Stimulated activated CD4-positive, alpha-beta T cell treated with anti-CD3 and anti-CD28 coated beads, Interleukin-4, amount 100 ng/mL, for 4 hours (primary cell): ENCODE measurements at places on chromosomes 7 and 10.

DNA sequence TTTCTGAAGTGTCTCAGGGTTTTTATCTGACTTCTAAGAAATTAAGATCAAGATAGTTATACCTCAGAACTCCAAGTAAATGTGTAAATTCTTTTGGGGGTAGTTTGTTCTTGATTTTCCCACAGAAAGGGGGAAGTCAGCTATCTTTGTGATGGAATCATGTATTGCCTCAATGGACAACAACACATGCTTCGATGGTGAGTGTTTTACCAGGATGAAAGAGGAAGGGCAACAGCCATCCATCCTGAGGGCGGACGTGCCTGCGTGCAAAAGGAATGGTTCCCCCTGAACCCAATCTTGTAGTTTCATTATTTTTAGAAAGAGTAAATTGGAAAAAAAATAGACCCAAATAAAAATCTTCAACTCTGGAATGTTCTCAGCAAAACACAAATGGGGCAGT lies 67.2 kb upstream of the ZPBP start:
- no peak for DNase-seq

DNA sequence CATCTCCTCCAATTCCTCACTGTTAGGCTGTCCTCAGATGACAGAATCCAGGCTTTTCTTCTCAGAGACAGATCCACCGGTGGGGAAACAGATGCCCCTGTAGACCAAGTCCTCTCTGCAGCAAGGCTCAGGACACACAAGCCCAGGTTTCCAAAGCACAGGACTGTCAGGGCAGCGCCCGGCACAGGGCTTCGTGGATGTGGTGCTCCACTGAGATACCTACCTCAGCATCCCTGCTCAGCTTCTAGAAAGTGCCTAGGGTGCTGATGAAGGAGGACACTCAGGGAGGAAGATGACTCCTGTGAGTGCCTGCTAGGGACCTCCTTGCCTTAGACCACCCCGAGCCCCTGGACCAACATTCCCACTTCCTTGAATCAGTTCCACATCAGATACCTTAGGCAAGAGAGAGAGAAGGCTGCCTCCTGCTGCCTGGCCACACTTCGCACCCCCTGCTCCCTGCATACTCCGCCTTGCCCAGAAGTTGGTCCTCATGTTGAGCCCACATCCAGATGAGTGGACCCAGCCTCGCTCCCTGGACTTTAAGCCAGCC lies 8.9 kb upstream of the RBP3 start:
- DNase-seq = no peak

DNA sequence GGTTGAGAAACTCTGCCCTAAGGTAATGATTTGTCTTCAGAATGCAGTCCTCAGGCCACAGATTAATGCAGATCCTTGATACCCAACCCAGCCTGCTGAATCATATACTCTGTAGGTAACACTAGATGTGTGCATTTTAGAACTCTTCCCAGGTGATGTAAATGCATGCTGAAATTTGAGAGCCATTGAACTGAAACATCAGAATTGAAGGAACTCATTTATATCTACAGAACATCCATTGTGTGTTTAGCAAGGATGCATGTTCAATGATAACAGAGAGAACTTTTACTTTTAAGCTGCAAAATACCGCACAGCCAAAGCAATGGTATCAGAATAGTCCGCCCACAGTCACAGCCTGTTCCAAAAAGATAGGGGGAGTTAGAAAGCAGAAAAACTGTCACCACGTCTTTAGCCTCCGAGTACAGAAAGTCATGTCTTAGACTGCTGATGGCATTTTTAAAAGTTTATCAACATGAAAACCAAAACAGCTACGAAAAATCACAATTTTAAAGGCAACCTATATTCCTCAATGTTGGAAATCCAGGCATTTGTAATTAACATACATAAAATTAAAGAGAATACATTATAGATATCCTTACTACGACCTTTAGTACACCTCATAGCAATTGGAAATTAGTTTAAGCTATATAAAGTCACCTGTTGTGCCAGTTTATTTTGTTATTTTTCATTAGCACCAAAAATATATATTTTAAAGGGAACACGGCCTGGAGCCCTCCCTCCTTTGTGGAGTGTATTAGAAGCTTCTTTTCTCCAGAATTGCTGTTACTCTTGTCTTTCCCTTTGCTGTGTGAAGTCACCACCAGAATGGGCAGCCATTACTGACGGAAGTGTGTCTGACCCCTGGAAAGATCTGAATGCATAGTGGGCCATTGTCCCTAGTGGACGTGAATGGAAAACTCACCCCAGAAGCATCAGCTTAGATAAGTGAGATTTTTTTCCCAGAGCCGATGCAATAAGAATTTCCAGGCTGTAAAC lies 65.8 kb upstream of the PRKAR2B start:
- DNase-seq = no peak

GRCh38 chr10:51685768-51686167 lies 13.6 kb downstream of the CSTF2T start:
- DNase-seq = no peak

- no peak for DNase-seq
Measured at GRCh38 chr10:123635131-123635530, 31.0 kb upstream of the GPR26 start.

DNA sequence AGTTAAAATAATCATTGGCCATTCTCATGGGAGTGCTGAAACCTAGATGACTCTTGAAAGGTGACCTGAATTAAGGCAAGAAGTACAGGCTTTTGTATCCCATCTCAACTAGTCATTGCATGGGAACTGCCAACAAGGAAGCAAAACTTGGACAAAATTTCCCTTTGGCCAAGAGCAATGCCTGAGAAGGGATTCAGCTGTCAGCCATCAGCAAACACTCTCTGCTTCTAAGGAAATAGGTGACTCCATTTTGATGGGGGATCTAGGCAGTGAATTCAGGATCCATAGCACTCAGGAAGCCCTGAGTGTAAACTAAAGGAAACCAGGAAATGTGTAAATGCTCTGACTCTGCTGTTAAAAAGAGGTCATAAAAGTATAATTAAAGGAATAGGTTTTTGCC lies 221.5 kb upstream of the TMEM229A start:
- no peak for DNase-seq

DNA sequence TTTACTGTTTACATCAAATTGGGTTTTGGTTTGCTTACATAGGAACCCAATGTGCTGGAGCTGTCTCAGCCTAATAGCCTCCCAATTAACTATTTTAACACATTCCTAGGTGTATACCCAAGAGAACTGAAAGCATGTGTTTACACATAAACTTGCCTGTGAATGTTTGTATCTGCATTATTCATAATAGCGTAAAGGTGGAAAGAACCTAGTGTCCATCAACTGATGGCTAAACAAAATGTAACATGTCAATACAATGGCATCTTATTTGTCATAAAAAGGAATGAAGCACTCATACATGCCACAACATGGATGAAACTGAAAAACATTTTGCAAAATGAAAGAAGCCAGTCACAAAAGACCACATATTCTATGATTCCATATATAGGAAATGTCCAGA lies 160.6 kb upstream of the EEPD1 start:
- DNase-seq = no peak

DNA sequence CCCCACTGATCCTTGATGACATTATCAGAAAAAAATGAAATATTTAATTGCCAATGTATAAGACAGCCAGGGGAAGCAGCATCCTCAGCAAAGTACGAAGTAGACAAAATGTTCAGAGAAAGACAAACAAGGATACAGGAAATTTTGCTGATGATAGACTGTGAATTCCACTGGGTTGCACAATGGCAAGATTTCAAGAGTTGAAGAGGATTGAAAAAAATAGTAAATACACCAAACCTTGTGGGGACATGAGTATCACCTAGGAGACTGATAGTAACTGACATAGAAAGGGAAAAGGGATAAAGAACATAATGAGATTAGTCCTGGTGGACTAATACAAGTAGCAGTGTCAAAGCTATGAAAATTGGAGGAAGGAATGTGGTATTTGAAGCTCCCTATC lies 16.5 kb downstream of the CNOT4 start:
- DNase-seq = no peak

DNA sequence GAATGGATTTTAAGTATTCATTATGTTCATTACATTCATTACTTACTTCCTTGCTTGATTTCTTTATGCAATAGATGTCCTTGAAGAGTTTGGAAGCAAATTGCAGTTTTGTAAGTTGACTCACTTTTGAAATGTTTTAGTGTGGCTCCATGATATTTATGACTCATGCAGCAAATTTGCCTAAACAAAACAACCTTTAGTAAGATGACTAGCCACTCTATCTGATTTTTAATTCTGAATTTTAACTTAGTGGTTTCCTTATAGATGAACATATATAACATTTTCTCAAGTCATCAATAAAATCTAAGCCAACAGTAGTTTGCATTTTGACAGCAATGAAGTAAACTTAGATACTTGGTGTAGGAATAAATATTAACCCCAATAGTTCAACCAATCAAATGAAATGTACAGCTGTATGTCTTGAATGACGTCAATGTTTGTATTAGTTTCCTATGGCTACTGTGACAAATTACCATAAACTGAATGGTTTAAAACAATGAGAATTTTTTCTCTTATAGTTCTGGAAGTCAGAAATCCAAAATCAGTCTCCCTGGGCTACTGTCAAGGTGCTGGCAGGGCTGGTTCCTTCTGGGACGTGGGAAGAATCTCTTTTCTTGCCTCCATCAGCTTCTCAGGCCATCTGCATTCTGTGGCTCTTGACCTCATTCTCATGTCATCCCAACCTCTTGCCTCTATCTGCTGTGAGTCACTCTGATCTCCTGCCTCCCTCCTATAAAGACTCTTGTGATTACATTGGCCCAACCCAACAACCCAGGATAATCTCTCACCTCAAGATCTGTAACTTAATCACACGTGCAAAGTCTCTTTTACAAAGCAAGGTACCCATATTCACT lies 73.4 kb downstream of the AHR start:
- no peak for DNase-seq

- DNase-seq = no peak
Measured at GRCh38 chr10:23367896-23368595, 23.4 kb upstream of the C10orf67 start.

- no peak for DNase-seq
Measured at GRCh38 chr7:85457911-85458310, 271.1 kb upstream of the SEMA3D start.

DNA sequence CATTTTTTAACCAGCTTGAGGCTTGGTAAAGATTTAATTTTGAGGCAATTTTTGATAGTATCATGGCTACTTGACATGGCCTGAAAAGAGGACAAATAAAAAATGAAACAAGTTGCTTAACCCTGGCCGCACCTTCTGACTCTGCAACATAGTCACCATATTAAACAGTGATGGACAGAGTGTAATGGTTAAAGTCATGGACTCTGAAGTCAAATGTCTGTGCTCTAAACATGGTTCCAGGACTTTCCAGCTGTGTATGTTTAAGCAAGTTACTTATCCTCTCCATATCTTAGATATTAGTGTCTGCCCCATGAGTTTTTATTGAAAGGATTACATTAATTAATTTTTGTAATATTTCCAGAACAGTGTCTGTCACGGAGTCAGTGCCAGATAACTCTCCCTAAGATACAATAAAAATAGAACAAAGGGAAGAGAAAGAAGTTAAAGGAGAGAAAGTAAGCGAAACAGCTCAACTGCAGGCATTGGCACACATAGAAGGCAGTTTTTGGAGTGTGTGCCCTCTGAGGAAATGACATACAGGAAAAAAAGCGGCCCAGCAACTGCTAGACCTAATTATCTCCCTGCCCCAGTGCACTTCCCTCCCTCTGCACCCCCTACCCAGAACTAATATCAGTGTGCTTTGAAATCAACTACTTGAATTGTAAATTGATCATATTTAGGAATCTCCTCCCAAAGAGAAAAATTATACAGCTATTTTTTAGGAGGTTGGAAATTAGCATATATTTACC lies 65.3 kb downstream of the MACC1 start:
- DNase-seq = no peak

DNA sequence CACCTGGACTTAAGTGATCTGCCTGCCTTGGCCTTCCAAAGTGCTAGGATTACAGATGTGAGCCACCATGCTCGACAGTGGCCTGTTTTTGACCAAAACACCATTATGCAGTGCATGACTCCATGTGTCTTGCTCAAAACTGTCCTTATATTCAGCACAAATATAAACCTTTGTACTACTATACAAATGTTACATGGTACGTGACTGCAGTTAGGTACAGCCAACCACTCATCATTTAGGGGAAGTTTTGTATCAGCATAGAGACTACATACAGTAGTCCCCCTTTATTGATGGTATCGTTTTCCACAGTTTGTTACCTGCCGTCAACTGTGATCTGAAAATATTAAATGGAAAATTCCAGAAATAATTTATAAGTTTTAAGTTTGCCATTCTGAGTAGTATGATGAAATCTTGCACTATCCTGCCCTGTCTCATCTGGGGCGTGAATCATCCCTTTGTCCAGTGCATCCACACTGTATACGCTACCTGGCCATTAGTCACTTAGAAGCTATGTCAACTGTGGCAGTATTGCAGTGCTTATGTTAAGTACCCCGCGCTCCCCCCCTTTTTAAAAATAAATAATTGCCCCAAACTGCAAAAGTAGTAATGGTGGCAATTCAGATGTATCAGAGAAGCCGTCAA lies 23.3 kb upstream of the ZNF282 start:
- DNase-seq = no peak

GRCh38 chr7:67448271-67448670 lies 451.6 kb downstream of the TYW1 start:
- no peak for DNase-seq

- no peak for DNase-seq
Measured at GRCh38 chr10:109393425-109393824, 529.9 kb downstream of the XPNPEP1 start.

- no peak for DNase-seq
Measured at GRCh38 chr10:128631801-128632241, 505.6 kb upstream of the MKI67 start.

DNA sequence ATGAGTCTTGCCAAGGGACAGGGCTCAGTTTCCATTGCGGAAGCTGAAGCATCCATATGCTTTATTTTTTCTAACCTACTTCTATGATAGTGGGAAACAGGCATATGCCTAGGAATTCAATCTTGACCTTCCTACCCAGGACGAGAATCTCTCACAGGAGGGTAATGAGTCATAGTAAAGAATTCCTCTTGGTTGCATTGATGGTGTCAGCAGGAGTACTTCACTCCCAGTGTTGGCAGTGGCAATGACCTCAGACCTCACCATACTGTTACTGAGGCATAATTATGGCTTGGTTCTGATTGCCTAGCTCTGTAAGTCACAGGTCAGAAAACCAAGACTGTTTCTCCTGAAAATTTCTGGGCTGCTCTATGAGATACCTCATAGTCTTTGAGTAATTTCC lies 552.9 kb downstream of the ARL4A start:
- no peak for DNase-seq

DNA sequence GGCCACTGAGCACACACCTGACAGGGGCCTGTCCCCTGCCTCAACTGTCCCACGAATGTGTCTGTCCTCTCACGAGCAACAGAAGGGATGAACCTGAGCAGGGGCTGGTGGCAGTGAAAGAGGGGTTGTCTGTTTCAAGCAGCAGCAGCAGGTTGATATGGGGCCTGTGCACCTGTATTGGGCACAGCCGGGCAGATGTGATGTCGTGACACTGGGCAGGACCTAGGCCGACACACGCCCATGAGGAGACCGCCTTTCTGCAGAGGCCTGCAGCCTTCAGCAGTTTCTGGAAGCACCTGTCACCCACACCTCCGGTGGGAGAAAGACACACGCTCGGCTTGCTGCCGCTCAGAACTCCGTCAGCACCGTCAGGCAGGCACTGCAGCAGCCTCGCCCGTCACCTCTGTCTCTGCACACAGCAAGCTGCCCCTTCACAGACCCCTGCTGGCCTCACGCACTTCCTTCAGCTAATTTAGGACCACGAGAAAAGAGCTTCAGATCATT lies 48.5 kb downstream of the AMZ1 start:
- DNase-seq = no peak

- DNase-seq = no peak
Measured at GRCh38 chr7:132247995-132248618, 328.2 kb downstream of the PLXNA4 start.
